ENCODE measurements at places on chromosomes 4 and X. TPM values are rescaled to one million over a fixed set of nuclear protein-coding genes. Genes with fewer than 3 reads are reported as not detected.

DNA sequence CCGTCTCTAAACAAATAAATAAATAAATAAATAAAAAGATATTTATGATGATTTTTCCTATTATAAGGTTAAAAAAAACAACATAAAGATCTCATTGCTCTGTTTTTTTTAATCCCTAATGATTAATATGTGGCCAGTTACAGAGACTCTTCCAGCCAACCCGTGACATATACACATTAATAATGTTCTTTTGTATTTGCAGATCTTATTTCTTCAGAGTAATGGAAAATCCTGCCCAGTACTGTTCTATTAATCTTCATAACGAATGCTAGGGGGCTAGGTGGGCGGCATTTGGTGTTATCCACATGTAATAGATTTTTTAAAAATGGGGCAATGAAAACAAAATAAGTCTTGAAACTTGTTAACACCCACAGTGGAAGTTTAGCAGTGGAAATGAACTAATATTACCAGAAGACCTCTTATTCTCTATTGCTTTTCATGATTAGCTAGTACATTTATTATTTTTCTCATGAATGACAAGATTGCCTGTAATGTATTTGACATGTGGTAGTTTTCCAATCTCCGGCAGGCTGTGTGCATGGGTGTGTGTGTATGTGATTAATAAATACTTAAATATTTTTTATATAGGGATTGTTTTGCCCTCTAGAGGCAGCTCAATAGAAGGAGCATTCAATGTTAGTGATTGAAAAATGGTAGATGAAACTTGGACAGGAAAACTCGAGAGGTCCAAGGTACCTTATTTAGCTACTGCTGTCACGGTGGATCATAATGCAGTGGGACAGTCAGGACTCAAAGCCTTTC, 457.4 kb downstream of the IL1RAPL1 start:
- no peak for DNase-seq

DNA sequence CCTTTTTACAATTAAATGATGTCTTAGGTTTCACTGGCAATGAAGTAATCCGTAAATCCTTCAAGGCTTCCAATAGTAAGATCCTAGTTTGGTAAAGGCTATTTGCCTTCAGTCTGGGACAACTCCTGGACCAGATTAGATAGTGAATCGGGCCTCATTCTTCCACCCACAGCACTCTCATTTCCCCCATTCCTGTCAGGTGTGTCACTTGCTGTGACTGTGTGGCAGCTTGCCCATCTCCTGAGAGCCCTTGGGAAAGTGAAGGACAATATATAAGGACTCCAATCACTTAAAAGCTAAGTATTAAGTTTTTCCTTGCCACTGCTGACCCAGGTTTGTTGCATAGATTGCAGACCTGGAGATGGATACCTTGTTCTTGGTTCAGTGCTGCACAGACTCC, 3.3 kb upstream of the GASK1B start:
- DNase-seq, result no peak

- no peak for DNase-seq
These were observed 34.9 kb upstream of the FHDC1 start for GRCh38 chr4:152901205-152901604.

GRCh38 chr4:57102050-57102624, 8.0 kb downstream of the IGFBP7 start:
- DNase-seq, result no peak

GNRHR gene
- total RNA-seq, result not detected

DNA sequence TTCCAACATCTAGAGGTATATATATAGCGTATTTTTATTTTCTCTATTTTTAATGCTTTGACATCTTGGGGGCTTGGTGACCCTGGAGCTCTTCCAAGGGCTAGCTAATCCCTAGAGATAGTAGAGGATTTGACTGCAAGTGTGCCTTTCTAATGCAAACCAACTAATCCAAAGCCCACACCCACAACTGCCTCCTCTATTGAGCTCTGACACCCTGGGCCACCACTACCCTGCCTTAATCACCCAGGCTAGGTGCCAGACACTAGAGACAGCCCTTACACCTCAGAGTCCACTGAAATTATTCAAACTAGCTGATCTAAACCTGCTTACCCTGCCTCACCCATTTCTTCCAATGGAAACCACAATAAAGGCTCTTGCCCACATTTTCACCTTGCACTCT, 69.6 kb upstream of the ATXN3L start:
- no peak for DNase-seq

DNA sequence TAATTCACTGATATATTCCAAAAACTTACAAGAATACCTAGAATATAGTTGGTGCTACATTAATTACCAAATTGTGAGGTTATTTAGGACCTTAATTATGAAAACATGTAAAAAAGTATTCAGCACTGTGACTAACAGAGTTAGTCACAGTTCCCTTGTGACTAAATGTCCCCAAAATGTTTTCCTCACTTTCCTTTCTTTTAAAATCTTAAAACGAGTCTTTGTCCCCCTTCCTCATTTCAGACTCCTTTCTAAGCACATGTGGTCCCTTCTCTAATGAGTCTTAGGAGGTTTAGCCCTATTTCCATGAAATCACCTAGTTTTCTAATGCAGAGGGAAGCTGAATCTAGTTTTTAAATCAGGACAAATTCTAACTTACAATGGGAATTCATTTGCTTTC, 175.0 kb downstream of the PPP3CA start:
- no peak for DNase-seq
